ENCODE measurements at places on chromosomes 12 and 14.

GRCh38 chr12:119835068-119835467, 42.1 kb downstream of the CIT start:
- no peaks in the 10 kb centered on the region for H3K27me3 ChIP-seq
- no peaks in the 10 kb centered on the region for H3K4me1 ChIP-seq
- no peaks in the 10 kb centered on the region for H3K36me3 ChIP-seq
- no peak overlapping the region for H3K27ac ChIP-seq
- DNase-seq: no peak

DNA sequence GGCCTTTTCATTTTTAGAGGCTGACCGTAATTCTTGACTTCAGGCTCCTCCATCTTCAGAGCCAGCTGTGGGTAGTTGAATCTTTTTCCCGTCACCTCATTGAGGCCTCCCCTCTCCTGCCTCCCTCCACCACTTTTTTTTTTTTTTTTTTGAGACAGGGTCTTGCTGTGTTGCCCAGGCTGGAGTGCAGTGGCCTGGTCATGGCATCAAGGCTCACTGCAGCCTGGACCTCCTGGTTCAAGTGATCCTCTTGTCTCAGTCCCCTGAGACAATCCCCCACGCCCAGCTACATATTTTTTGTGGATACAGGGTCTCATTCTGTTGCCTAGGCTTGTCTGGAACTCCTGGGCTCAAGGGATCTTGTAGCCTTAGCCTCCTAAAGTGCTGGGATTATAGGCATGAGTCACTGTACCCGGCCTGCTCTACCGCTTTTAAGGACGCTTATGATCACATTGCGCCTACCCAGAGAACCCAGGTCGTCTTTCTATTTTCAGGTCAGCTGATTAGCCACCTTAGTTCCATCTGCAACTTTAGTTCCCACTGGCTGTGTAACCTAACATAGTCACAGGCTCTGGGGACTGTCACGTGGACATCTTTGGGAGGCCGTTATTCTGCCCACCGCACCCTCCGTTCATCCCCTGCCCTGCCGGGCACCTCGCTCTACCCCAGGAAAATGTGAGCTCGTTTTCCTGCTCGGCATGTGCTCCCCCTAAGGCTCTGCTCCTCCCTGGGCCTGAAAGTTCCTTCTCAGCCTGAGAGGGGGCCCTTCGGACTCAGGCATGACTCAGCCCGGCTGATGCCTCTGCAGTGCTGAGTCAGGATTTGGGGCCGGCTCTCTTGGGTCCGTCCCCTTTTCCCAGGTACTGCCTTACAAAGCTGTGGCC, 13.4 kb downstream of the TNFAIP2 start:
- H3K4me1 ChIP-seq: peaks cover 6% of the 10 kb centered on the region
- H3K27me3 ChIP-seq: no peaks in the 10 kb centered on the region
- no peak overlapping the region for H3K27ac ChIP-seq

GRCh38 chr14:20734430-20734806, 11.3 kb upstream of the EDDM3A start:
- no peaks in the 10 kb centered on the region for H3K36me3 ChIP-seq
- H3K27me3 ChIP-seq: no peaks in the 10 kb centered on the region
- no peak overlapping the region for H3K27ac ChIP-seq
- no peak overlapping the region for H3K4me3 ChIP-seq
- H3K4me1 ChIP-seq: no peaks in the 10 kb centered on the region

GRCh38 chr12:24899503-24900075, 49.3 kb downstream of the BCAT1 start:
- peaks cover 19% of the 10 kb centered on the region for H3K4me1 ChIP-seq
- H3K27ac ChIP-seq: no peak overlapping the region
- DNase-seq: no peak
- H3K4me3 ChIP-seq: no peak overlapping the region

Measured in thoracic aorta (tissue), 2 donors.